ENCODE measurements at places on chromosomes 11 and 22.

GRCh38 chr11:12802418-12803085, 128.3 kb downstream of the TEAD1 start:
- no peak for DNase-seq

DNA sequence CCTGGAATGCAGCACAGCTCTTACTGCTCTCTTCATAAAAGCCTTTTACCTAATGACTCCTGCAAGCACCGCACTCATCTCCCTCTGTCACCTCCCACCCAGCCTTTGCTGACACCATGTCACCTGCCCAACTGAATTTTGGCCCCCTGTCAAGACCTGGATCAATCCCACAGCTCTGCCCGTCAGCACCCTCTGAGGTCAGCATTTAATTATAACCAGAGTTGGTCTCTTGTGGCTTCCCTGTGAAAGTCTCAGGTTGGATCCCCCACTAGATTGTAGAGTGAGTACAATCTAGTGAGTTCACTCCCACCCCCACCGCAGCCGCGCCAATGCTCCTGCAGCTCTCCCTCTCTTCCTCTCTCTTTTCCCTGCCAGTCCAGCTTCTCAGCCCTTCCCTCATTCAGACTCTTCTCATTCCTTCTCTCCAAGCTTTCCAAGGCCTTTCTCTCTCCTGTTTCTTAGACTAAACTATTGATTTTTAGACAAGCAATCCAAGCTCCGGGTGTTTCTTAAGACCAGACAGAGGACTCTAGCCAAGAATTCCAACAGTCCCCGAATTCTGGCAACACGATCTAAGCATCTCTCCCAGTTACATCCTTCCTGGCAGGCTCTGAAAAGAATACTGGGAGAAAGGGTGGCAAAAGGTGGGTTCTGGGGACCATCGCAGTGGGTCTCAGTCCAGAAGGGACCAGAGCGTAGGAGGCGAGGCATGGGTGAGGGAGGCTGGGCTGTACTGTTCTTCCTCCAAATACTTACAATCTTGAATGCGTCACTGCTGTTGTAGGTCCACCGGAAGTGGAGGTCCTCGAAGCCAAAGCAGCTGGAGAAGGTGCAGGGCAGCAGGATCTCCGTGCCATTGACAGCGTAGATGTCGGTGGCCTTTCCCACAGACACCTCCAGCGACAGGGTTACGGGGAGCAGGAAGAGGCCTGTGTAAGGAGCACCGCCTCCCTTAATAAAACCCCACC, 8.0 kb downstream of the SCN4B start:
- no peak for DNase-seq

DNA sequence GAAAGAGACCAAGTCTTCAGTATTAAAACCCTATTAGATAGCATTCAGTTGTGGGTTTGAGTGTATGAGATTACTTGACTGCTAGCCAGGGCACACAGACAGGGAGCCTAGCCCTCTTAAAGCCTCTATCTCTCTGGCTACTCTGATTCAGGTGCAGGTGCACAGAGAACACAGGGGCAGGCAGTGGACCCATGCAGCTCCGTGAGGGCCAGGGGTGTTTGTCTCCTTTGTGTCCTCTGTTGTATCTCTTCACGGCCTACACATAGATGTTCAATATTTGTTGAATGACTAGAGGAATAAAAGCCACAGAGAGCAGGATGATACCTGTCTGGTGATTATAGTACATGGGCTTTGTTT, 21.5 kb upstream of the AIFM3 start:
- no peak for DNase-seq

DNA sequence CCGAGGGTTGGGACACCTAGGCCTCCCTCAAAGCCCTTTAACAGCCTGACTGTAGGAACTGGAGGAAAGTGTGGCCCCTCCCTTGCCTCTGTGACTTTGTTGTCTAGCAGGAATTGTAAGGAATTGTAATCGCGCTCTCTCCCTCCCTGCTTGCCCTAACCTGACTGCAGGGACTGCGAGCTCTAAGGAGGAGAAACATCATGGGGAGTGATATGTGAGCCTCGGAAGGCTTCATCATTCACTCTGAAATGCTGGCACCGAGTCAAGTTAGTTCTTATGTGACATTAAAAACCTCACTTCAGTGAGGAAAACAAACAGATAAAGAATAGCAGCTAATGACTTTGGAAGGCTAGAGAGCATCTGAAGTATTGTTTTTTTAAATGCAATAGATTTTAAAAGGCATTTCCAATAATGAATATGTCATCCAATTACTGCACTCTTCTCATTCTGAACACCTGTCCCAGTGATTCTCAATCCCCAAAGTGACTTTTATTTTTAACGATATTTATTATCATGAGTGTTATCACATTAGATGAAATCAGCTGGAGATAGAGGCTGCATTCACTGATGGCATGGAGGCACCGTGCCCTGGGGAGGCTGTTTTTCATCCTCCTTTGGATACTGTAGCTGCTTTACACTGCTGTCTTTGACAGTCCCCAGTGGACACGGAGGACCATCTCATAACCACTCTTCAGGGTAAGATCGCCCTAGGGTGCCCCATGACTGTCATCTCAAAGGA, 58.5 kb upstream of the NTM start:
- DNase-seq: no peak

DNA sequence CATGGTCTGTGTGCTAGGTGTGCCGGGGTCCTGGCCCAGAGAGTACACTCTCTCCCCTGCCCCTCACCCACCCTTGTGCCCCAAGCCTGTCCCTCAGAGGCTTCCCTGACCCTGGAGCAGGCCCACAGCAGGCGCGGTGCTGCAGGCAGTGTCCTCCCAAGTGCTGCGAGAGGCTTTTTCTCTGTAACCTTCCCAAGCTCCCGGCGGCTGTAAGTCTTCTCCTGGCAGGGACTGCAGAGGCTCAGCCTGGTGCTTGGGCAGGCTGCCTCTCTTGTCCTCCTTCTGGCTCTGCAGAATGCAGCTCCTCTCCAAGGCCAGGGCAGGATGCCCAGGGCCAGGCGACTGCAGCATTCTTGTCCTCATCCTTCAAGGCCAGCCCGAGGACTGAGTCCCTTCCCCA, 15.9 kb downstream of the RFPL1 start:
- DNase-seq: no peak

GRCh38 chr11:14499178-14499559, 442 bp downstream of the COPB1 start:
- peak; percentile 36 for DNase-seq

DNA sequence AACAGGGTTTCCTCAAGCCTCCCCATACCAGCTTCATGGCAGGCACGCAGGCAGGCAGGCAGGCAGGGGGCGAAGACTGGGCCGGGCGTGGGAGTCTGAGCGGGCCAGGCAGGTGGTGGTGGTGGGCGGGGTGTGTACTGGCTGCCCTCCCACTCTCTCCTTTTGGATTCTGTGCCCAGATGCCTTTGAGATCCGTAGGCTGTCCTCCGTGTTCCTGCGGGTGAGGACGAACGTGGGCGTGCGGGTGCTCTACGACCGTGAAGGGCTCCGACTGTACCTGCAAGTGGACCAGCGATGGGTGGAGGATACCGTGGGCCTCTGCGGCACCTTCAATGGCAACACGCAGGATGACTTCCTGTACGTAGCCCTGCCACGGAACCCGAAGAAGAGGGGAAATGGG, 23.0 kb downstream of the OTOG start:
- no peak for DNase-seq

GRCh38 chr11:123378096-123378495, 52.0 kb upstream of the GRAMD1B start:
- no peak for DNase-seq

GRCh38 chr11:27204529-27204928, 158.5 kb downstream of the CCDC34 start:
- DNase-seq: no peak

- no peak for DNase-seq
These were observed 665.4 kb upstream of the CCDC90B start for GRCh38 chr11:83951521-83951920.

DNA sequence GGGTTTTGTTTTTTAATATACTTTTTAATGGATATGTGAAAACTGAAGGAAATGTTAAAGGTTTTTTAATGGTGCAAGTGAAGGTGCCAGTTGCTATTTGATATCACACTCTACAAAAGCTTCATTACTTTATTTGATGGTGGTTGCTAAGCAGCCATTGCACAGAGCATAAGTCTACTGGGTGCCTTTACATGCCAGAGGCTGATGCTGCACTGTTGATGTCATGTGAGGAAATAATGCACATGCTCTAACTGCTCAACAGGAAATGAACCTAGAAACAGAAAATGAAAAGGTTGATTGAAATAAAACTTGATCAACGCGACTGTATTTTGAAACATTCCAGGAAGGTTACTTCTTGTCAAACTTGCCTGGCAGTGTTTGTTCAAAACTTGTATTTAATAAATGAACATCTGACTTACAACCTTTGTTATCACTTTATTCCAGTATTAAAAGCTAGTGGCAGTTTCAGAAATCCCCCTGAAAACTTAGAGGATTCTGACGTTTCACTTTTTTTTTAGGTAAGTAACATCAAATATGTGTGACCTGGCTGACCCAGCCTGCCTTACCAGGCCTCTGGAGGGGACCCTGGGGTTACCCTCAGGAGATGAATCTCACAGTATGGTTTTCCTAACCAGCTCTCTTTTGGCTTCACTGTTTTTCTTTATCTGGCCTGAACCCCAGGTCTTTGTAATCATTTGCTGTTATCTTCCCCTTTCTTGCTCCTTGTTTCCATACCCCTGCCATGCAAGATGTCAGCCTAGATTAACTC, 2.4 kb upstream of the ATP5MG start:
- peak; percentile 82 for DNase-seq

DNA sequence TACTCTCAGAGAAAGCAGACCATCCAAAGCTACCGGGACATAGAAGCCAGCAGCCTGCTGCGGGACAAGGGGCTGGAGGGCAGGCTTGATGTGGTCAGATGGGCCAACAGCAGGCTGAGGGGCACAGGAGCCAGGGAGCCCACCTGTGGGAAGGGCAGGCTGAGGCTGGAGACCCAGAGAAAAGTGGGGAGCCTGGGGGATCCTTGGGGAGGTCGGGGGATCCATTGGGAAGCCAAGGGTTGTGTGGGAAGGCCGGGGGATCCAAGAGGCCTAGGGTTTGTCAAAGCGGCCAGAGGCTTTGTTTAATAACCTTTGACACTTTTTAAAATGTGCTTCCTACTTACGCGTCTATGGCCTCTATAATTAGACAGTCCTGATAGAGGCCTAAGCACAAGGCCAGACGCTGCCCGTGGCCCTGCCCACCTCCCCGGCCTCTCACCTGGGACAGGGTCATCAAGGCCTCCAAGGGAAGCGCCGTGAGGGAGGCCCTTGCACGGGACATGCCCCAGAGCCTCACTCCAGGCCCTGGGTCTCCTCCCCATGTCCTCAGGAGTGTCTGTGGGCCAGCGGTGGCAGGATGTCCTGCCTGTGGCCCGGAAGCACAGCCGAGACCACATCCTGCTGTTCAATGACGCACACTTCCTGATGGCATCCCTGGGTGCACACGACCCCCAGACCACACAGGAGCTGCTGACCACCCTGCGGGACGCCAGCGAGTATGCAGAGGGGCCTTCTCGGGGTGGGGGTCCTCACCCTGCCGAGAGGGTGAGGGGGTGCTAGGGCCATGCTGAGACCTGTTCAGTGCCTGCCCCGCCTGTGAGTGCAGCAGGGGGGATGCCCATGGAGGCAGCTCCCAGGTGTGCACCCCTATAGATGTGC, 8.6 kb upstream of the GTSE1 start:
- peak; percentile 68 for DNase-seq

- DNase-seq: no peak
These were observed 497 bp upstream of the SSRP1 start for GRCh38 chr11:57336111-57336666.

DNA sequence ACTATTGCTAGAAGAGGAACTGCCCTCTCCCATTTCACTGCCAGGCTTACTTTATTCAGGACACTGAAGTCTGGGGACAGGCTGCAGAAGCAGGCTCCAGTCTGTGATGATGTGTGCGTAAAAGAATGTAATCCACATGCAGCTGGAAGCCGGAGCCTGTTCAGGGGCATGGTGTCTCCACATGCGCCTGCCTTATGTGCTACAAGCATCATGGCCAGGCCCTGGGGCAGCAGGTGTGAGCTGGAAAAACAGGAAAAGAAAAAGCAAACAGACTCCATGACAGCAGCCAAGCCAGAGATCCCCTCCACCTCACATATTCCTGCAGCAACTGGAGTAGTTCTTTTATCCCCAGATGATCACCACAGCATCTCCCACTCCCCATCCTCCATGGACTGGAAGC, 33.4 kb downstream of the ARFGAP2 start:
- DNase-seq: no peak

- DNase-seq: peak; percentile 43
These were observed 36.4 kb downstream of the RAB30 start for GRCh38 chr11:83035070-83035854.

DNA sequence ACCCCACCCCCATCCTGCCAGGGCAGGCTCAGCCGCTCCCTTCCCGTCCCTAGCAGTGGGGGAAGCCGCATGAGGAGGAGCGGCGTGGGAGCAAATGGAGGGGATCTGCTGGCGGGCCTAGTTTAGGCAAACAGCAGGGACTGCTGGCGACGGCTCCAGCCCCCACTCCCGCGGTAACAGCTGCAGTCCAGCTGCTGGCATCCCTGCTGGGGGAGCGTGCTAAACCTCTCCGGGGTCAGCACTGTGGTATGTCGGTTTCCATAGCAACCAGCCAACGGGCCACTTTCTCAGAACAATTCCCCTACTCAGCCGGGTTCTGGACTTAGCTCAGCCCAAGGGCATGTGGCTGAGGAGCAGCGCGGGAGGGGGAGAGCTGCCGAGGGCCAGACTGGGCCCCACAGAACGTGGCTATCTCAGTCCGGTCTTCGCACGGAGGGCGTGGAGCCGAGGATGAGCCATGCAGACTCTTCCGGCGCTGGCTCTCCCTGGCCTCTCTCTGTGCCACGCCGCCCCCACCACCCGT, 98.8 kb downstream of the PKNOX2 start:
- DNase-seq: no peak

DNA sequence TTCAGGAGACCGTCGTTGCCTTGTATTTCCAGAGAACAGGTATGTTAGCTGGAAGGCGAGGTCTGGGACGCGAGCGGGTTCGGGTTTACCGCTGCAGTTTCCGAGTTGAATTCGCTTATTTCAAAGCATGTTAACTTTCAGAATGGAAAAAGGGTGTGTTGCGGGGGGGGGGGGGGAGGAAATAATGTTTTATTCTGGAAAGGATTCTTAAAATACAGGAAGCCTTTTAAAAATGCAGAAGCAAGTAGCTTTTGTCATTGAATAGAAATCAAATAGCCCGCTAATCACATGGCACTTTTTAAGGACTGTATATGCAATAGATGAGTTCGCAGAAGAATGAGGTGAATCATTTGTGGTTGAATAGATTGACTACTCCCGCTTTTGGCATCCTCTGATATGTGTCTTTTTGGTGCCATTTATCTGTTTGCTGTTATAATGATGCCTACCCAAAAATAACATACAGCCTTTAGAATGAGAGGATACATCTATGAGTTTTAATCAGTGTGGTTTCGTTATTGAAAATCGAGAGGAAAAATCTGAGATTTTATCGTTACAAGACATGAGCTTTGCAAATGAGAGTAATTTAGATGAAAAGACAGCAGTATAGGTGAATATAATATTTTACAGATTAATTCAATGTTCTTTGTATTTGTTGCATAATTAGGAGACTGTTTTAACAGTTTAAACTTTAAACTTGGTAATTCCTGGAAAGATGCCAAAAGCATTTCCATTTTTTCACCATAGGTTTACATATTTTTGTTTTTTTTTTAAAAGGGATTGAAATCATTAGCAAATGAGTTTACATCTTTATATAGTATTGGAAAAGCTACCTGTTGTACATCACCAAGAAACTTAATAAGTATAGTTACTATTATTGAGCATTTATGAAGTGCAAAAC, 1.7 kb downstream of the PDE3B start:
- DNase-seq: no peak

- no peak for DNase-seq
These were observed 10.1 kb upstream of the PIM3 start for GRCh38 chr22:49950396-49950994.
